NCI-H2171 (cell line): ENCODE measurements at places on chromosomes 5 and 9.

GRCh38 chr5:133317558-133317957 lies 265.7 kb downstream of the HSPA4 start:
- DNase-seq = no peak

DNA sequence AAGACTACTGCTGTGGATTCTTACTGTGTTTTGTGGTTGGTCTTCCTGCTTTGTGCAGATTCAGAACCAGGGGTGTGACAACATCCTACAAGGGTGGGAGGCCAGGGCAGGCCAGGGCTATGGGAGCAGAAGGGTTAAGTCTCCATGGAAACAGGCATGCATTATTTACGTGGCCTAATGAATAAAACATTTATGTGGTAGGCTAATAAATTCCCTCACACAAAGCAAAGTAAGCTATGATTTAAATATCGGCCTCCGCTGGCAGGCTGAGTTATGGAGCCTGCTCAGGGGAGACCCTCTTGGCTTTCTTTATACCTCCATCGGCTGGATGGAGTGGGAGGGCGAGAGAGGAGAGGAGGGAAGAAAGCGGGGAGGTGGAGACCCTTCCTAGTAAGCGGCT lies 230.3 kb upstream of the MVB12B start:
- DNase-seq = no peak

- no peak for DNase-seq
Observed at GRCh38 chr5:87686018-87686417, 273.3 kb upstream of the CCNH start.

GRCh38 chr5:126777257-126777974 lies 480 bp downstream of the LMNB1 start:
- no peak for DNase-seq

DNA sequence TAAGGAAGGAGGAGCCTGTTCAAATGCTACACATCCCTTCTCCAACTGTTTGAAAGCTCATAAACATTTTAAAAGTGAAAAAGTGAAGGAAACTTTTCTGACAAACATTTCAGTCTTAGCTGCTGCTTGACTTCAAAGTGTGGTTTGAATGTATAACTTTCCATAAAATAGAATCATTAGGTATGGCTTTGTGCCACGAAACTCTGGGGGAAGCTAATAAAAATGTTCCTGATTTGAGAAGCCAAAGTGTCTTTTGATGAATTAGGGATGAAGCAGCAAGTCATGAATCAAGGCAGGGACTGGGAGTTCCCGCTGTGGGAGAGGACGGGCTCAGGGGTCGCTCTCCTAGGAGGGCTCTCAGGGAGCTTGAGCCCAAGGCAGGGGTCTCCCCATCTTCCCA lies 15.3 kb downstream of the MVB12B start:
- no peak for DNase-seq

DNA sequence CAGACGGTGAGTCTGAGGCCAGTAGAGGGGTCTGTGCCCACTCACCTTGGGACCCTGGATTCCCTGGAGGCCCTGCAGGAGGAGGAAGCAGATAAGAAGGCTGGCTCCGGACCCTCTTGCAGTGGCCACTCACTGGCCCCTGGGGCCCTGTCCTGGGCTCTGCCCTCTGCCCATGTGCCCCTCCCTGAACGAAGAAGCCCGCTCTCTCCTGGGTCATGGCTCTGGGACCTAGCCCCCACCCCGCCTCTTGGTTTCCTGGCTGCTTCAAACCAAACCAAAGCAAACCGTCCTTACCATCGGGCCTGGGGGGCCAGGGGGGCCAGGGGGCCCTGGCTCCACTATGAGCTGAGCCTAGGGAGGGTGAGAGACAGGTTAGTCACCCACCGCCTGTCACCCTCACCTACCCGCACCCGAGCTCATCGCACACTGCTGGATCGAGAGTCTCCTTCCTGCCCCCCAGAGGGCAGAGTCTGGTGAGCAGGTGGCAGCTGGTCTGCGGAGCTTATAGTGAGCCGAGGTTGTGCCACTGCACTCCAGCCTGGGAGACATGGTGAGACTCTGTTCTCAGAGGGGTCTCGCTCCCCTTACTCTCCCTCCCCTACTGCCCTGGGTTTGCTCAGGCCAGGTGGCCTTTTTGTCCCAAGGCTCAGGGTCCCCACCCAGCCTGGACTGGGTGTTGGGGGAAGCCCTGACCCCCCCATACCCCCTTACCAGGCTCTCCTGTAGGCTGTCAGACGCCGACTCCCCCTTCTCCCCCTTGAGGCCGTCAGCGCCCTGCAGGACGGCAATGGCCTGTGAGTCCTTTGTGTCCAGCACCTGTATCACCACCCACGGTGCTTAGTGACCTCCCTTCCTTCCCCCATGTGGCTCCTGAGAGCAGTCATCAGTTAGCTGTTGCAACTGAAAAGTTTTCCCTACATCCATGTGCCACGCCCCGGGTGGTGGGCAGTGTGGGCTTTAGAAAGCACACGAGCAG lies 15.2 kb upstream of the PHYKPL start:
- no peak for DNase-seq

GRCh38 chr9:127445851-127446712 lies 5.1 kb downstream of the RPL12 start:
- no peak for DNase-seq

GRCh38 chr9:125559194-125559593 lies 147.8 kb downstream of the MAPKAP1 start:
- no peak for DNase-seq

- peak; percentile 3 for DNase-seq
Observed at GRCh38 chr9:72292256-72292682, 72.7 kb downstream of the ZFAND5 start.

GRCh38 chr5:136108180-136108611 lies 24.4 kb upstream of the SMAD5 start:
- DNase-seq = no peak

- no peak for DNase-seq
Observed at GRCh38 chr5:93053825-93054224, 527.2 kb downstream of the NR2F1-AS1 start.

DNA sequence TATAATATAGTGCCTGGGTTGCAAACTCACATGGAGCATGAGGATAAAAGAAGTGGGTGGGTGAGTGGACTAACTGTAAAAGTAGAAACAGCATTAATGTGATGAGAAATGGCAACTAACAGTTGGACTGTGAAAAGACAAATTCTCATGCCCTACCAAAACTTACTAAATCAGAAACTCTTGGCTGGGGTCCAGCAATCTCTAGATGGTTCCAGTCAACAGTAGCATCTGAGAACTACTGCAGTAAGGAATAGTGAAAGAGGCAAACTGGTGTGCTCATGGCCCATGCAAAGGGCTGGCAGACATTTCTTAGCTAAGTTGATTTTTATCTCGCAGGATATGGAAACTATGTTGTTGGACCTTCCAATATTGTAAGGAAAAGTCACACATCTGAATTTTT lies 150.3 kb downstream of the PIK3R1 start:
- no peak for DNase-seq

DNA sequence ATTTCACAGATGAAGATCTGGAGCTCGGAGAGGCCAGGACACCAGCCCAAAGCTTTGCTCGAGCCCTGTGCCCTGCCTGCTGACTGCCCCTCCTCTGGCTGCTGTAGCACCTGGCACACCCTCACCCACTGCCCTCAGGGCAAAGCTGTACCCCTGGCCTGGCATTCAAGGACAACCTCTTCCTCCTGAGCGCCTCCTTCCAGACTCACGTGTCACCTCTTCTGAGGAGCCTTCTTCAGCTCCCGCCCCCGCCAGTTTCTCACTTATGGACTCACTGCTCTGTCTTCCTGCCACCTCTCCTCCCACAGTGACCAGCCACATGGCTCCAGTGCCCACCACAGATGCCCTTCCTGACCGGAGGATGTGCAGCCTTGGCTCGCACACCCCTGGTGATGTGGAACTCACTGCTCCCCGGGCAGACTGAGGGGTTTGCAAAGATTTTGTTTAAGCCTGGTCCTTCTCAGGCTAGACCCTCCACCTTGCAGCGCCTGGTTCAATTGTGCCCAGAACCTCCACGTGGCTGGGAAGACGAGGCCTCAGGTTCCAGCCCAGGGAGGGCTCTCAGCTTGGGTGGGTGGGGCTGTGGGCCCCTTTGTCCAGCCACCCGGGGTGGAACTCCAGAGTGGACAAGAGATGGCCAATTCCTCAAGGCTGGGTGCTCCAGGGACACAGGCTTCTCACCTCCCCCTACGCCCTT lies 46.6 kb upstream of the PHYKPL start:
- DNase-seq = no peak

DNA sequence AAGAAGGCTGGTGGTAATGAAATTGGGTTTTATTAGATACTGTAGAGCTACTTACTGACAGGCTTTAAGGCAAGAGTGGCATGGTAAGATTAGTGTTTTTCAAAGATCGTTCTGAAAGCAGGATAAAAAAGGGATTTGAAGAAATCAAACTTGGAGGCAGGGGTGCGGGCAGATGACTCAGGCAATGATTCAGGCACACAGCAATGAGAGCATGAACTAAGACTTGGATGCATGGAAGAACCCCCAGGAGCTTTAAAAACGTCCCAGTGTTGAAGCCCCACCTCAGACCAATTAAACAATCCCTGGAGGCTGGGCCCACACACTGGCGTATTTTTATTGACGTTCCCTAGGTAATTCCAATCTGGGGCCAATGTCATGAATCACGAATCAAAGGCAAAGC lies 102.5 kb downstream of the SREK1 start:
- no peak for DNase-seq

- no peak for DNase-seq
Observed at GRCh38 chr5:134189031-134189430, 12.3 kb upstream of the SKP1 start.

DNA sequence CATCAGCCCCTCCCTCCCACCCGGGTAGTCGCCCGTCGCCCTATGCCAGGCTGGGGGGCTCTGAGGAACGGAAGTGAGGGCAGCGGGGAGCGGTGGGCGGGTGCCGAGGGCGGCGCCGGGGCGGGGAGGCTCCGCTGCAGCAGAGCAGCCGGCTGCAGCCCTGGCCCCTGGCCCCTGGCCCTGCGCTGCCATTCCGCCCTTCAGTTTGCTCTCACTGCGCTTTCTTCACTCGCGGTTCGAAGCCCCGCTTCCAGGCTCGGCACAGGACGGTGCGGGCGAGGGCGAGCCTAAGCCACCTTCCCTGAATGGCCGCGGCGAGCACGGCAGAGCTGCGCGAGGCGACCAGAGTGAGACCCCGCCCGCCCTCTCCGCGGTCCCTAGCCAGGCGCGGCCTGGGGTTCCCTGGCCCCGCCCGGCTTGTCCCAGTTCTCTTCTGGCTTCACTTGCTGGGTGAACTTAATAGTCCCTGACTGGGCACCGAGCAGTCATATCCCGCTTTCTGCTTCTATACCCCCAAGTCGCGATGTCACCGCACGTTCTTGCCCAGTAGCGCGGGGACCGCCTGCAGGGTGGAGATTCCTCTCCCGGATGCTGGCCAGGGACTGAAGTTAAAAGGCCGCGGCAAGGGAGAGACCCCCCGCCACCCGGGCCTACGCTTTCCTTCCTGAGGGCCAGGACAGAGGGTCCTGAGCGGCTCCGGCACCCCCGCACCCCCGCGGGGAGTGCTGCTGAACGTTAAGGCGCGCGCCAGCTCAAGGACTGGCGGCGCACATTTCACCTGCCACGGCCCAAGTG lies 623 bp upstream of the TRIM36 start:
- DNase-seq = no peak

DNA sequence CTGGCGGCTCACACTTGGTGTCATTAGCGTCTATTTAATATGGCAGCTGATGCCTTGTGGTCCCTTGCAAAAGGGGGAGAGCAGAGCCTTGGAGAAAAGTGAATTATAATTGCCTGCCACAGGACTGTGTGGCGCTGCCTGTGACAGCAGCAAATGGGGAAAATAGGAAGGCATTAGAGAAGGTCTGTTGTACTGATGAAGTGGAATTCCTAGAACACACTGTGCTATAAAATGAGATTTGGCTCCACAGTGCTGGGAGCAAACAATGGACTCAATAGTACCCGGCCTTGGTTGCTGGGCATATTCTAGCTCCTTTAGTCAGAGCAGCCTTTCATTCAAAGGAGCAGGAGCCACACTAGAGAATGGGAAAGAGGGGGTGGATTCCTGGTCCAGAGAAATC lies 21.3 kb downstream of the SEMA6A start:
- no peak for DNase-seq

GRCh38 chr5:15852949-15853348 lies 326.6 kb downstream of the MARCHF11 start:
- DNase-seq = no peak
